GM03348 (cell line): ENCODE measurements at places on chromosomes 7 and 10.
A peak's percentile ranks its signal among the peaks of the same experiment; 100 is the strongest.

- no peak for DNase-seq
Measured at GRCh38 chr7:149075286-149075685, 15.2 kb downstream of the ZNF786 start.

GRCh38 chr10:88297103-88297502 is 286.0 kb downstream of the RNLS start:
- DNase-seq: no peak

GRCh38 chr10:84675060-84675459 is 346.7 kb downstream of the CCSER2 start:
- no peak for DNase-seq

DNA sequence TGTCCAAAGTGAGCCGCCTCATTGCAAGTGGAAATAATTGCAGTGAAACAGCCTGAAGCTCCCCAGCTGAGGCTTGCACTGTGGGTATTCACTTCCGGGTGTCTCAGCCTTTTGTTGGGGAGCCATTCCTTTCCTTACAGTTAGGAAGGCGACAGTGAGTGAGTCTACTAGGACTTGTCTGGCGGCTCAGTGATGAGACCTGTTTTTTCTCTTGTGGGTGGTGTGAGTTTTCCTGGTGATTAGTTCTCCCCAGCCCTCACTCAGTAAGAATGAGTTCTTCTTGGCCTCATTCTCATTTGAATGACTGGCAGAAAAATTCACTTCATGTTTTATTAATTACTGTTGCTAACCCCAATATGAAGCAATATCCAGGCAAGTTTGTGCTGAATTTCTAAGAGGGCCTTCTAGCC is 2.6 kb downstream of the PGAM1 start:
- DNase-seq: peak; percentile 53

DNA sequence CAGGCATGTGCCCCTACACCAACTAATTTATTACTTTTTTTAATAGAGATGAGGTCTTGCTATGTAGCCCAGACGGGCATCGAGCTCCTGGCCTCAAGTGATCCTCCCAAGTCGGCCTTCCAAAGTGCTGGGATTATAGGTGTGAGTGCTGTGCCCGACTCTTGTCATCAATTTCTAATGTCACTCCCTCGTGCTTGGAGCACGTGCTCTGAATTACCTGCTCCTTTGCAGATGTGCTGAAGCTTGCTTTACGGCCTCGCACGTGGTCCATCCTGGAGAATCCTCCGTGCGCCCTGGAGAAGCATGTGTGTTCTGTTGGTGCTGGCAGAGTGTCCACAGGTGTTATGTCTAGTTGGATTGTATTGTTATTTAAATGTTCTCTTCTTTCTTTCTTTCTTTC is 11.8 kb upstream of the UBE3C start:
- no peak for DNase-seq

GRCh38 chr10:80284522-80284921 is 4.9 kb downstream of the MAT1A start:
- DNase-seq: no peak

DNA sequence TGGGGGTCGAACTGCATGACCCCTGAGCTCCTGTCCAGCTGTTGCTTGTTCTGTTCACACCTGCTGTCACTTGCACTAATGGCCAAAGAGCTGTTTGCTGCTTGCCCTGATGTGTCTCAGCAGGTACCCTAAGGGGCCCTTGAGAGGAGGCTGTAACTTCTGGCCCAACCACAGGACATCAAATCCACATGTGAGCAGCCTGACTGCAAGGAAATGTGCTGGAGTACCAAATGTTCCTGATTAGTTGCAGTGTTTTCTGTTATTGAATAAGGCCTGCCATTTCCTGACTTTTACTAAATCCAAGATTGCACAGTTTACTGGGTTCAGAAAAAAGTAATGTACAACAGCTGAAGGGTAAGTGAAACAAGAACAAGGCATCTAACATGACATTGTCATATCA is 91.7 kb upstream of the IL6 start:
- DNase-seq: no peak

DNA sequence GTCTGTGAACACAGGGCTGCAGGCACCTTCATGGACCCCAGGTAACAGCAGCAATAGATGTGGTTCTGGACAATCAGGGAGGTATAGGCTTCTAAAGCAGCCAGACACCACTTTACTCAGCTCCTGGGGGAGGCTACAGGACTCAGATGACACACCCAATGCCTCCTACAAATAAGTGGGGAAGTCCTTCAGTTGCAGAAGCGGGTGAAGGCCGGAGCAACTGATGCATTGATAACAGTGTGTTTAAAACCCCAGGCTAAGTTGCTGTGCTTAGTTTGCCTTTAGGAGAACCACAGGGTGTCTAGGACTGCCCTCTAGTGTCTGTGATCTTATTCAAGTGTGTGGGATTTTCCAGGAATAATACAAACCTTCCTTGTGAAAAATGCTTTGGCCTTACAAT is 5.9 kb upstream of the ITGA8 start:
- DNase-seq: peak; percentile 80

- peak; percentile 87 for DNase-seq
Measured at GRCh38 chr10:78248651-78249464, 215.2 kb downstream of the RPS24 start.

- no peak for DNase-seq
Measured at GRCh38 chr10:33805831-33806230, 471.4 kb upstream of the NRP1 start.

GRCh38 chr7:117024811-117025210 is 71.5 kb downstream of the ST7 start:
- no peak for DNase-seq

GRCh38 chr7:22481726-22482125 is 18.3 kb downstream of the STEAP1B start:
- peak; percentile 45 for DNase-seq

- no peak for DNase-seq
Measured at GRCh38 chr10:100081075-100082001, at the start of gene CPN1. Gene CPN1, minus strand, starts transcription at chr10:100081869. Its CDS starts 244 bp downstream, at chr10:100081625.

DNA sequence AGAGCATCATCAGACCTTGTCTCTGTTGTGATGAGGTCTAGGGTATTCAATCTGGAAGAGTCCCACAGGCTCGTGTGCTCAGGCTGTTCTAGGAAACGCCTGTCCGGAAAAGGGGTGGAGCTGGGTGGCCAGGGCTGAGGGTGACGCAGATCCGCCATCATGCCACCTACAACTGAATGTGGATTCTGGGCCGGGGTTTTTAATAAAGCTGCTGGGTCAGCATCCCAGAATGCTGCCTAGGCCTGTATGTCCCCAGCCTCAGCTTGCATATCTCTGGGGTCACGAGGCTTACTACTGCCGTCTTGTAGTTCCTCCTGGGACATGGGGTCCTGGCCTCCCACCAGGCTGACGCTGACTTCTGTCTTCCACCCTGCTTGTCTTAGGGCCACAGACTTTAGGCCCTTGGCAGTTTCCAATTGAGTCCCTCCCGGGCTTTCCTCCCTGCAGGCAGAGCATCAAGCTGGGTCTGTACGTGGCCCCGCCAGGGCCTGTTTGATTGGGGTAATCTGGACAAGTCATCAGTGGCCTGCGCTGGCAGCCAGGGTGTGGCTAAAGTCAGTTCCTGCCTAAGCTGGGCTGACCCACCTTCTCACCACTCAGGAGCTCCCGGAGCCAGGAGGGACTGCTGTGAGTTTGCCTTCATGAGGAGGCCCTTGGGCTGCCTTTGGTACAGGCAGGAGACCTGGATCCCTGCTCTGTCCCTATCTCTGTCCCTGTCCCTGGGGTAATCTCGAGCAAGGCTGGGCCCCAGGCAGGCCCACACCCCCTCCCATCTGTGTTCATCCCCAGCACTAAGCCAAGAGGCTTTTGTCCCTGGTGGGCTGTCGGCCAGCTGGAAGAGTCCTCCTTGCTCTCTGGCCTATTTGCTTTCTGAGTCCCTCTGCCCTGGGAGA is 79.9 kb downstream of the ZMIZ1 start:
- peak; percentile 67 for DNase-seq

DNA sequence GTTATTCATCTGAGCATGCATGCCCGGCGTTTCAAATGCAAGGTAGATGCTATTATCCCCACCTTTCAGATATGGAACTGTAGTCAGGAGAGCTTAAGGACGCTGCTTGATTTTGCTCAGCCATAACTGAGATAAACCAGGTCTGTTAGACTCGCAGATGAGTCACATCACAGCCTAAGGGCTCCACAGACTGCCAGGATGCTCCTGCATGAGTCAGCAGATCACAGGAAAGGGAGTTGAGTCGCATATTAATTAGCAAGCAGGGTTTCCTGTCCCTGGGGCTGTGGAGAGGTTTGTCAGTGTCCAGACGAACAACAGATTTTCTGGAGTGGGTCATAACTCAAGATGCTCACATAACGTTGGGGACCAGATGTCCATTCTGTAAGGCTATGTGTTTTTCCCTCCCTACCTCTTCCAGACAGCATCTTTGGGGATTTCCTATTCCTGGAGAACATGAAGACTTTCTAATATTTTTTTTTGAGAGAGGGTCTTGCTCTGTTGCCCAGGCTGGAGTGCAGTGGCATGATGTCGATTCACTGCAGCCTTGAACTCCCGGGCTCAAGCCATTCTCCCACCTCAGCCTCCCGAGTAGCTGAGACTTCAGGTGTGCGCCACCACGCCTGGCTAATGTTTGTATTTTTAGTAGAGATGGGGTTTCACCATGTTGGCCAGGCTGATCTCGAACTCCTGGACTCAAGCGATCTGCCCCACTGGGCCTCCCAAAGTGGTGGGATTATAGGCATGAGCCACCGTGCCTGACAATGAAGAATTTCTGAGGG is 36.7 kb downstream of the PFKFB3 start:
- peak; percentile 95 for DNase-seq

DNA sequence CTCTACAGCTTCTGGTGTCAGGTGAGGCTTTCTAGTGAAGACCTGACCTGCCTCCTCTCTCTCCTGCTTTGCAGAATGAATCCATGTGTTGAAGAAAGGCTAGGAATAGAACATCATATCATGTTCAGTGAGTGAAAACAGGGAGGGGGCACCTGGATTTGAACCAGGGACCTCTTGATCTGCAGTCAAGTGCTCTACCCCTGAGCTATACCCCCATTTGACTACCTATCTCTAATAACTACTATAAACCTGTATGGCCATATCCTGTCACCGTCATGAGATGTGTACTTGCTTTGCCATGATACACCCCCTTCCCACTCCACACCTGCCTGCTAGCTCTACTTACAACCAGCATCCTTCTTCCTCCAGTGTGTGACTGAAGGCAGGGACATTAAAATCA is 91.3 kb upstream of the ZNF746 start:
- DNase-seq: no peak

- DNase-seq: peak; percentile 33
Measured at GRCh38 chr7:116173051-116174028, 37.0 kb upstream of the TES start.

DNA sequence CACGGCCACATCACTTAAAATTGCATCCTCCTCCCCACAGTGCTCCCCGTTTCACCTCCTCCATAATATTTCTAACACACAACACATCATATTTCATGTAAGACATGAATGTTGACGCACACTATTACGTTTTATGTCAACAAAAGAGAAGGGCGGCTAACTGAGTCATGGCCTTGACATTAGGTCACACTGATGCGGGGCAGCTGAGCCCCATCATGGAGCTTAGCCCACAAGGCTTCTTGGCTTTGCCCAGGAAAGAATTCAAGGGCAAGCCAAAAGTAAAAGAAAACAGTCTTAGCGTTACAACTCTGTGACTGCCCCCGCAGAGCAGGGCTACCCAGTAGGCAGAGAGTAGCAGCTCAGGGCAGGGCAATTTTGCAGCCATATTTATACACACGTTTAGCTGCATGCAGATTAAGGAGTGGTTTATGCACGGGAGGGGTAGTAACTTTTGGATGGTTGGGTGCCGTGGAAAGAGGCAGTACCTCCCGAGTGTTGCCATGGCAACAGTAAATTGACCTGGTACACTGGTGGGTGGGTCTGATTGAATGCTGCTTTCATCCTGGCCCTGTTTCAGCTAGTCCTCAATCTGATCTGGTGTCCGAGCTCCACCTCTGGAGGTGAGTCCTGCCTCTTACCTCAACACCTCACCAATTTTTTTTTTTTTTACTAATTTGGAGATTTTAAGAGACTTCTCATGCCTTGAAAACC is 156.2 kb upstream of the FRMD4A start:
- no peak for DNase-seq

GRCh38 chr7:41175435-41175834 is 527.5 kb downstream of the INHBA start:
- DNase-seq: no peak

- DNase-seq: no peak
Measured at GRCh38 chr7:803243-803635, 29.0 kb upstream of the SUN1 start.

GRCh38 chr10:51620131-51620530 is 79.3 kb downstream of the CSTF2T start:
- no peak for DNase-seq

DNA sequence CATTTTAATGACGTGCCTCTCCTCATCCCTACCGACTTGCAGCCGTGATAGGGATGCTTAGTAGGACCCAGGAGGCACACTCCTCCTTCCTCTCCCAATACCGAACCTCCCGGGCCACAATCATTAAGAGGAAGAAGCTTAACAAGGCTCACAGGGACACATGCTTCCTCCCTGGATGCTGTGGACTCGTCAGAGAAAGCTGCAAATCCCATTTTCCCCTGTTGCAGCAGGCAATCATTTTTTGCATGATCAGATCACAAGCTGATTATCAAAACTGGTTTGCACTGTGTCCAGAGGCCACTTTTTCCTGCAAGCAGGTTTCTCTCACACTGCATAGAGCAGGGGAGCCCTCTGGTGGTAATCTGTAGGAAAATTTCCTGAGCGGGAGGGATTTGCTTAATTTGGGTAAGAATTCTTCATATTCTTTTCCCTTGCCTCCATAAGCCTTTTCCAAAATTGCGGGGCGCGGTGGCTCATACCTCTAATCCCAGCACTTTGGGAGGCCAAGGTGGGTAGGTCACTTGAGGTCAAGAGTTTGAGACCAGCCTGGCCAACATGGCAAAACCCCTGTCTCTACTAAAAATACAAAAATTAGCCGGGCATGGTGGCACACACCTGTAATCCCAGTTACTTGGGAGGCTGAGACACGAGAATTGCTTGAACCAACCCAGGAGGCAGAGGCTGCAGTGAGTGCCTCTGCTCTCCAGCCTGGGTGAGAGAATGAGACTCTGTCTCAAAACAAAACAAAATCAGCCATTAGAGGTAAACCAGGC is 16.1 kb upstream of the LAMB4 start:
- DNase-seq: peak; percentile 81

GRCh38 chr7:133623721-133624120 is 370.8 kb downstream of the EXOC4 start:
- no peak for DNase-seq

- DNase-seq: no peak
Measured at GRCh38 chr7:84857336-84857735, 329.5 kb downstream of the SEMA3D start.

GRCh38 chr7:33108554-33109004 is 625 bp downstream of the RP9 start:
- peak; percentile 34 for DNase-seq

GRCh38 chr10:1600861-1601260 is 136.5 kb downstream of the ADARB2 start:
- DNase-seq: no peak

DNA sequence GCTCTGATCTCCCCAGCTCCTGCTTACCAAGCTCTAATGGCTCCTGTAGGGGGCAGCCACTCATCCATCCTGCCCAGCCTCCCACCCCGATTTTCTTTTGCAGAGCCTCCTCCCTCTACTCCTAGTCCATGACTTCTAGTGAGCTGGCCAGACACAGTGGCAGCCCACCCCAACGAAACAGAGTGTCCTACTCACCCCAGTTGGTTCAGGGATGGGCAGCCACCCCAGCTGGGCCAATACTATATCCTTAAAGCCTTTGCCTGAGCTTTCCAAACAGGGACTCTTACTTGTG is 77.1 kb downstream of the GRID1 start:
- no peak for DNase-seq

GRCh38 chr10:67666416-67667034 is 29.5 kb downstream of the CTNNA3 start:
- peak; percentile 33 for DNase-seq
